Nucleus accumbens (tissue), 56 donors: ENCODE measurements at places on chromosomes 3 and 15.

DNA sequence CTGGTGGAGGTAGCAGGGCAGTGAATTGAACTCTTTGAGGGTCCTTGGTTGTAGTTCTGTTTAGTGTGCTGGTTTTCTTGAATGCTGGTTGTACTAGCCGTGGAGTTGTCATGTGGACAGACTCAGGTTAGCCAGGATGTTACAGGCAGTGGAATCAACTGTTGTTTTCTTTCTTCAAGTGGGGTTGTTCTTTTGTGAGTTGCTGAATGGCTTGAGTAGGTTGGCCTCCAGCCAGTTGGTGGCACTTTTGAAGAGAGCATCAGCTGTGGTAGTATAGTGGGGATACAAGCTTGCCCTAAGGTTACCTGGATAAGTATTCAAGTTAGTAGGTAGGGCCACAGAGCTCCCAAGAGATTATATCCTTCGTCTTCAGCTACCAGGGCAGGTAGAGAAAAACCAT lies 31.8 kb upstream of the RARB start:
- no peak for DNase-seq

DNA sequence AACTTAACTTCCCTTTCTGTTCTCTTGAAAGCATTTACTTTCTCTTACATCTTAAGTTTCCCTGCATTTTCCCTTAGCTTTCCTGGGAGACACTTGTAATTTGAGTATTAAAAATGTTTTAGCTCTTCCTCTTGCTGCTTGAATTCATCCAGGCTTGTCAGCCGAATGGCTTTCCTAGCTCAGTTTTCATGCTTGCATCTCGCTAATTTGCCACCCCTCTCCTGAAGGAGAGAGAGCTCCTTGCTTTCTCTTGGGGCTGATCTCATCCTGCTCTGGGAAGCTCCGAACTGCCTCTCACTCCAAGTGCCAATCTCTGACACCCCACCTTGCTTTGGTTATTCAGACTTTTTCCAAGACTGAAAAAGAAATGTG lies 374.6 kb upstream of the TBL1XR1 start:
- DNase-seq, result no peak

- no peak for DNase-seq
Measured at GRCh38 chr15:51692154-51692553, 10.9 kb downstream of the SCG3 start.

DNA sequence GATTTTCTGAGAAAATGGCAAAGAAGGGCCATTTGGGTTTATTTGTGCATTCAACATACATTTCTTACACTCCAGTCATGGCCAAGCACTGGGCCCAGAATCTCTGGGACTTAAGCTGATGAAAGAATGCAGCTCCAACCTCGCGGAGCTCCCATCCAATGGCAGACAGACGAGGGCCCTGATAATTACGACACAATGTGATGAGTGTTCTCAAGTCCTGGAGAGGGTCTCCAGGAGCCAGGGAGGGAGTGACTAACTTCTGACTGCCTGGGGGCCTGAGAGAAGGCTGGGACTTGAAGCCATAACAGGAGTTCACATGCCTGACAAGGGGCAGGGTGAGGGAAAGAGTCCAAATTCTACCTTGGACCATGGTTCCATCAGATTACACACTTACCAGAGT lies 42.6 kb upstream of the BNC1 start:
- no peak for DNase-seq

- no peak for DNase-seq
Measured at GRCh38 chr3:163490119-163490518, 1588.2 kb downstream of the SI start.

DNA sequence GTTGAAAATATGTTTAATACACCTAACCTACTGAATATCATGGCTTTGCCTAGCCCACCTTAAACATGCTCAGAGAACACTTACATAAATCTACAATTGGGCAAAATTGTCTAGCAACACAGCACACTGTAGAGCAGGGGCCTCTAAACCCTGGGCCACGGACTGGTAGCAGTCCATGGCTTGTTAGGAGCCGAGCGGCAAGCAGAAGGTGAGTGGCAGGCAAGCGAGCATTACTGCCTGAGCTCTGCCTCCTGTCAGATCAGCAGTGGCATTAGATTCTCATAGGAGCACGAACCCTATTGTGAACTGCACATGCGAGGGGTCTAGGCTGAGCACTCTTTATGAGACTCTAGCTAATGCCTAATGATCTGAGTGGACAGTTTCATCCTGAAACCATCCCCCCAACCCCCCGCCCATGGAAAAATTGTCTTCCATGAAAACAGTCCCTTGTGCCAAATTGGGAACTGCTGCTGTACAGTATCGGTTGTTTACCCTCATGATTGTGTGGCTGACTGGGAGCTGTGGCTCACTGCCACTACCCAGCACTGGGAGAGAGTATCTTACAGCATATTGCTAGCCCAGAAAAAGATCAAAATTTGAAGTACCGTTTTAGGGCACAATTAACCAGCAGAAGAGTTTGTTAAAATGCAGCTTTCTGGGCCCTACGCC lies 26.1 kb downstream of the CMSS1 start:
- no peak for DNase-seq
